ENCODE measurements at places on chromosomes 11 and 22.
A peak's percentile ranks its signal among the peaks of the same experiment; 100 is the strongest.

- peak; percentile 35 for DNase-seq
Measured at GRCh38 chr11:6404342-6405051, 14.2 kb downstream of the SMPD1 start.

DNA sequence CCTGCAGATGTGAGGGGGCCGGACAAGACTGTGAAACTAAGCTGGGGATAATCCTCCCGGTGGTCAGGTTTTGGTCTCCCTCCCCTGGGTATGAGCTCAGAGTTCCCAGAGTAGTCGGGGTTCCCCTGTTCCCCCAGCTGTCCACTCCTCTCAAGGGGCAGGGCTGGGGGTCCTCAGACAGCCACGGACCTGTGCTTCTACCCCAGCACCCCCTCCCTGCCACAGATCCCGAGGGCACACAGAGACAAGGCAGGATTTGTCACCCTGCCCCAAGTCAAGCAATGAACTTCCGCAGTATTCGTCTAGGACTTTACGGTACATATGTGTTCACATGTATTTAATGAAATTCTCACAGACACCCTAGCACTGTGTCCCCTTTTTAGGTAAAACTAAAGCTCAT lies 45.2 kb downstream of the APOL1 start:
- no peak for DNase-seq

GRCh38 chr11:111946499-111946898 lies 9.4 kb downstream of the DIXDC1 start:
- no peak for DNase-seq

DNA sequence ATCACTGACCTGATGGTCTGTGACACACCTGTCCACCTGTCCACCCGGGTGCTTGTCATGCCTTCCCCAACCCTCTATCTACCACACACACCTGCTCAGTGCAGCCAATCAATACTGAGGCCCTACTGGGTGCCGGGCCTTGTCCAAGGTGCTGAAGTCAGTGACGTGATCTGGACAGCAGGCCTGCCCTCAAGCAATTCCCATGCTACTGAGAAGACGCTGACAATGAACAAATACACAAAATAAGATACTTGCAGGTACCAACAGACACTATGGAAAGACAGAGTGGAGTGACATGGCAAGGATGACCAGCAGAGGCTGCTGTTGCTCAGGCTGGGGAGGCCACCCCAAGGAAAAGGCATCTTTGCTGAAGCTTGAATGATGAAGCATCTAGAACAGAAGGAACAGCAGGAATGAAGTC lies 21.2 kb downstream of the PLAAT3 start:
- DNase-seq, result no peak

GRCh38 chr11:17550450-17551346 lies 3.6 kb downstream of the OTOG start:
- DNase-seq, result no peak

- DNase-seq, result no peak
Measured at GRCh38 chr11:48900131-48900800, 83.4 kb downstream of the TRIM51G start.

Data from NCI-H1694 (cell line).